ENCODE measurements at places on chromosomes 3 and 15.

DNA sequence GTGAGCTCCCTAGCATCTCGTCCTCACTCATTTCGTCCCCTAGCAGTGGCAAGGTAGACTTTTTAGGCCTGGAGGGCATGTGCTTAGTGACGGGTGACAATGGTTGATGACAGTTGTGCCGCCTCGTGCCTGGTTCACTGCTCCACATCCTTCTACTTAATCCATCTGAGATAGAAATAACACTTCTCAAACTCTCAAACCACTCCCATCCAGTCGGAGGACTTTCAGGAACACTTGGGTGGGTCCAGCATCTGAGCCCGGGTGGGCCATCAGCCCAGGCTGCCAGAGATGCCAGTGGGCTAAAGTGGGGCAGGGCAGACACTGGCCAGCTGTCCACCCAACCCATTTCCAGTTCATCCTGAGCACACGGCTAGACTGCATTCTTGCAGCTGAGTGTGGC, 79.7 kb upstream of the SMAD3 start:
- no peak for DNase-seq

- DNase-seq = no peak
Observed at GRCh38 chr15:99981839-99982658, 248.8 kb upstream of the LYSMD4 start.

DNA sequence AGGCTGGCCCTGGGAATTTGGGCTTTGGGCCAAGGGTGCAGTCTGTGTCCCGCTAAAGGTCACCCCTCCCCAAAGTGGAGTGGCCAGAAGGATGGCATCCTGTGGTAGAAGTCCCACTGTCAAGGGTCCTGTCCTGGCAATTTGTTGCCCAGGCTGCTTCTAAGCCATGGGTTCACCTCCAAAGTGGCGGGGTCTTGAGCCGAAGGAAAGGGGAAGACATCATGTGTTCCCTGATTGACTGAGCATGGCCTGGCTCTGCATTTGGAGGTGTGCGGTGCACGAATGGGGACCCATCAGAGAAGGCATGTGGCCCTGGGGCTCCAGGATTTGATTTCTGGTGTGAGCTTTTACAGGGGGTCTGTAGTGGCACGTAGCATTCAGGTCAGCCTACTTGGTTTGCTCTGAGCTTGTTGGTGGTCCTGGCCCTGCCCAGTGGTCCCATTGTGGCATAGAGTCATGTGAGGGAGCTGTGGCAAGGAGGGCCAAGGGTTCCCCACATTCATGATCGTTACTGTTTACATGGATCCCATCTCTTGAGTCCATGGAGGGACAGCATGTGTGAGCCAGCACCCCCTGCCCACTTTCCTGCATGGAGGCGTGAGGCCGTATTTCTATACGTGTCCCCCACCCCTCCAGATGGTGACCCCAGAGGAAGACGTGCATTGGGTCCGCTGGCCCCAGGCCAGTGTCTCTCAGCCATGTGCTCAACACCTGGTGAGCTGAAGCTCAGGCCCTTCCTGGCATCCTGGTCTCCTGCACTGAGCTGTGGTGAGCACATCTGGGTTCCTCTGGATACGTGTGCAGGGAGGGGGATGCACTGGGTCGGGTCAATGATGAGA, 225.1 kb downstream of the SNRPN start:
- DNase-seq = no peak

DNA sequence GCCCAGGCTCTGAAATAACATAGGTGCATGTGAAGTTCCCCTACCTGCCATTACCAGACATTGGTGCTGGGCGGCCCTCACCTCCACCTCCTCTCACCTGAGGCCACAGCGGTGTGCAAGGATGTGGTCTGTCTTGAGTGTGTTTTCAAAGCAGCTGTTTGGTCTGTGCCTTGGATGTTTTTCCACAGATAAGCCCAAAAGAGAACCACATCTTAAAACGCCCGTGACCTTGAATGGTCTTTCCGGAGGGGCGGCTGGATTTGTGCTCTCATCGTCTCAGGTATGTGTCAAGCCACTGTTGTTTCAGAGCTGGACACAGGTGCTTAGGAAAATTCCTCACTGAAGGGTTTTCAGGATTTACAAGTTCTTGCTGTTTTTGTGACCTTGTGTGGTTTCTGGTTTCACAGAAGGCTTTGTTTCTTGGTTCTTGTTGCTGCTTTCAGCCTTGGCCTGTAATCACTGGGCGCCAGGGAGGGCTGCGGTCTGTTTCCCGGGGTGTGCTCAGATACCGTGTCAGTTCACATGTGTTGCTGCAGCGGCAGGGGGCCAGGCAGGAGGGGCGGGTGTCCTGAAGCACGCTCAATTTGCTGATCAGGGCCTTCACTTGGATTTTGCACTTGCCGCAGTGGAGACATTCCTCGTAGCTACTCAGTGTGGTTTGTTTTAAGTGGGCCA, 128.4 kb downstream of the IGF1R start:
- no peak for DNase-seq

DNA sequence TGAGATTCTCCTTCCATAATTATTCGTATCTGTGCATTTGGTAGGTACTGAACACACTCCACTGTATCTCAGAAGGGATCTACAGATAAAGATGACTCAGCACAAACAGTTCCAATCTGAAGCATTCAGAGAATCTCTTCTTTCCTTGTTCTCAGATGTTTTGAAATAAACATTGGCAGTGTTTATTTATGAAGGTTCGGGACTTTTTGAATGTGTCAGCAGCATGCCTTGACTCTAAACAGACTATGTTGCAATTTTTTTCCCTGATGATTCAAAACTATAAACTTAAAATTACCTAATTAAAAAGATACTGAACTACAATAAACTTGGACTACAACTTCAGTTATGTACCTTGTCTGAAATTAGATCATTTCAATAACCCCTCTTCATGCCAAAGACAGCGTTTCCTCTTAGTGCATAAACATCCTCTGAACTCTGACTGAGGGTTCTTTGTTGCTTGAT, 612.9 kb upstream of the TBL1XR1 start:
- DNase-seq = no peak

DNA sequence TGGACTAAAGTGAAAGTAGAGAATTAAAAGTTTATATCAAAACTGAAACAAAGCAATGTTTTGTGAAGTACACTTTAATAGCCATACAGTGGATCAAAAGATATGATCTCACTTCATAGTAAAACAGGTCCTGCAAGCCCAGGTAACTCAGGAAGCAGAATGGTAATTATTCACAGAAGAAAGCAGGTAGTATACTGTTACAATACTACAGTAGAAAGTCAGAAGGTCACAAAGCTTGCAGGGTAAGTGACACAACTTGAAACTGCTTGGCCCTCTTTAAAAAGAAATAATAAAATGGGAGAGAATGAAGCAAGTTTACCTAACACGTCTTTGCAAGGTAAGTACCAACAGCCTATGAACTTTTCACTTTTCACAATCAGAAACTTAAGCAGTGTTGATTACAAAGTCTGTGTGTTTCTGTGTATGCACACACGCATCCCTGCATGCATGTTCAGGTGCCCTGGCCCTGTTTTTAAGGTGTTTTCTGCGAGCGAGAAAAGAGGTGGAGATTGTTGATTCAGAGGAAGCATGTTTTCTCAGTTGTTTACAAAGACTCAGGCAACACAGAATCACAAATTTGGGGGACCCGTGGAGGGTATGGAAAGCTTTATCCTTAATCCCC, at the start of gene NAALADL2:
Gene NAALADL2, plus strand, starts transcription at position 221 of the 622 bp plus-strand sequence.
- no peak for DNase-seq

DNA sequence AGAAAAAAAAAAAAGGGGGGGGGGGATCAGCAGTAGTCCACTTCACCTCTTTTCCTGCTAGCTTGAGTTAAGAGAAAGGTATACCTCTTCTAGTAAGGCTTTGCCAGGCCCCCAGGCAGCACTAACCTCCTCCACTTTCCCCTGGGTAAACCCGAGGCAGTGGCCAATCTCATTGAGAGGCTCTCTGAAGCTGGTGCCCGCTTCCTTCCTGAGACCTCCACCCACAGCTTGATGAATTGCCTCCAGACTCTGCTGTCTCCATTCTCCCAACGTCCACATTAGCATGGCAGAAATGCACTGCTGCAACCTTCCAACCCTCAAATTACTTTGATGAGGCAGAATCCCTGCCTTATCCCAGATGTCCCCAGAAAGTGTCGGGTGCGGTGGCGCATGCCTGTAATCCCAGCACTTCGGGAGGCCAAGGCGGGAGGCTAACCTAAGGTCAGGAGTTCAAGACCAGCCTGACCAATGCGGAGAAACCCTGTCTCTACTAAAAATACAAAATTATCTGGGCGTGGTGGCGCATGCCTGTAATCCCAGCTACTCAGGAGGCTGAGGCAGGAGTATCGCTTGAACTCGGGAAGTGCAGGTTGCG, 15.3 kb downstream of the RLBP1 start:
- no peak for DNase-seq

GRCh38 chr15:48683991-48684765, 38.7 kb upstream of the FBN1 start:
- DNase-seq = no peak

GRCh38 chr15:93399121-93399520, 310.1 kb upstream of the RGMA start:
- DNase-seq = no peak

DNA sequence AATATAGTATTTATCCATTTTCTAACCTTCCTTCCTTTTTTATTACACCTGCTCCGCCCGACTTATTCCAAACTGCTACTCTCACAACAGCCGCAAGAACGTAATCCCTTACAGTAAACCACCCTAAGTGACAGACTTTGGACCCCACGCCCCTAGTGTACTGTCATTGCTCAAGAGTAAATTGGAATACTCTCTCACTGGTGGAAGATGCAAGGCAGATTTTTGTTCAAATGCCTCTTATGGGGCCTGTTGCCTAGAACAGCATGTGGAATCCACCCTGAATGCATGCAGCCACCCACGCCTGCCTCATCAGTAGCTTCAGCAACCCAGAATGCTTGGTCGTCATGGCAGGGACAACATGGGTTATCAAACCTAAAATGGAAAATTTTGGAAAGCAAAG, 226.2 kb upstream of the ST8SIA2 start:
- DNase-seq = no peak

- no peak for DNase-seq
Observed at GRCh38 chr15:25053000-25053815, 98.4 kb downstream of the SNRPN start.

GRCh38 chr3:185843126-185843525, 18.3 kb upstream of the IGF2BP2 start:
- DNase-seq = no peak

GRCh38 chr15:65945616-65946015, 76.3 kb downstream of the RAB11A start:
- DNase-seq = no peak

- no peak for DNase-seq
Observed at GRCh38 chr15:33111041-33111451, 83.5 kb downstream of the FMN1 start.
